ENCODE measurements at places on chromosomes 4 and X. TPM values are rescaled to one million over a fixed set of nuclear protein-coding genes. Genes with fewer than 3 reads are reported as not detected.

The ZNF630 gene
- 5.6 TPM for total RNA-seq

- DNase-seq = no peak
- no peaks in the 10 kb centered on the region for H3K4me1 ChIP-seq
- no peak overlapping the region for H3K27ac ChIP-seq
- no peaks in the 10 kb centered on the region for H3K27me3 ChIP-seq
- no peak overlapping the region for H3K4me3 ChIP-seq
Observed at GRCh38 chrX:13029887-13030771, 14.3 kb downstream of the FAM9C start.

The PCDH7 gene
- total RNA-seq = 44.3 TPM

DNA sequence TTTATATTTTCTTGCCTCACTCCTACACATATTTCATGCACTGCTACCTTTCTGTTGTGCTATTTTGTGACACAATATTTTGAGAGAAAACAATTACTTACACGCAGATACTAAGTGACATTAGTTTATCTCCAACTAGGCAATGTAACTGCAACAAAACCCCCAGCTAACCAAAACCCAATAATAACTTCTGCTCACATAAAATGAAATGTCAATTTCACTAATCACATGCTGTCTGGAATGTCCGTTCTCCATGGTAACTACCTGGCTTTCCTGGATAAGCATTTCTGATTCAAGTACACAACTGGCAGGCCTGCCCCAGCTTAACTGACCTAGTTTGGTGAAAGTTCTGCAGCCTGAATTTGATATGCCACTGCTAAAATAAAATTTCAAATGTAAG lies 313.5 kb downstream of the TMA16 start:
- no peaks in the 10 kb centered on the region for H3K4me1 ChIP-seq
- DNase-seq = no peak
- H3K4me3 ChIP-seq = no peak overlapping the region
- H3K36me3 ChIP-seq = no peaks in the 10 kb centered on the region

GRCh38 chr4:141254326-141254725 lies 33.6 kb downstream of the ZNF330 start:
- H3K4me1 ChIP-seq = no peaks in the 10 kb centered on the region
- DNase-seq = no peak
- no peaks in the 10 kb centered on the region for H3K27me3 ChIP-seq
- H3K27ac ChIP-seq = no peak overlapping the region
- H3K4me3 ChIP-seq = no peak overlapping the region
- no peaks in the 10 kb centered on the region for H3K36me3 ChIP-seq

The EREG gene
- 0.51 TPM for total RNA-seq

DNA sequence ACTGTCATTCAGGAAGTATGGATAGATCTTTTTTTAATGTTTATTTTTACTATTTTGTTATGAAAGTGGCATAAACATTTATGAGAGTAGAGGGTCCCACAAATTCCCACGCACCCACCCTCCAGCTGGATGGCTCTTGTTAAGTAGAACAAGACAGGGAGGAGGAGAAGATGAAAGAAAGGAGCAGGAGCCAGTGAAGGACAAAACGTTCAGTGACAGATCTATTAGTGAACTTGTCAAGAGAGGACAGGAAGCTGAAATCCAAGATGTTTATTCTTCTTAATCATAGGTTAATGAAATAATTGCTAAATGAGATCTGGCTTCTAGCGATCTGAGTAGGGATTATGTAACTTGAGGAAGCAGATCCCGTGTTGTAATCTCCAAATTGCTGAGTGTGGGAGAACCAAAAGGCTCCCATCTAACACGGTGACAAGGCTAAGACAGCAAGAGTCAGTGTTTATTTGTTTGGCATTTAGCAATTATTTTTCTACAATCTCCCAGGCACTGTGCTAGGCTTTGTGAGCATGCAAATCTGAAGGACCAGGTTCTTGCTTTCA lies 162.5 kb downstream of the SHROOM3 start:
- no peak for DNase-seq
- no peaks in the 10 kb centered on the region for H3K36me3 ChIP-seq
- no peaks in the 10 kb centered on the region for H3K27me3 ChIP-seq
- peak overlapping the region; percentile 44 for H3K27ac ChIP-seq

GRCh38 chr4:88296413-88297211 lies 12.3 kb upstream of the PPM1K start:
- H3K36me3 ChIP-seq = no peaks in the 10 kb centered on the region
- H3K27me3 ChIP-seq = no peaks in the 10 kb centered on the region
- H3K27ac ChIP-seq = no peak overlapping the region
- H3K4me1 ChIP-seq = no peaks in the 10 kb centered on the region
- no peak for DNase-seq
